ENCODE measurements at places on chromosomes 7 and 10.

DNA sequence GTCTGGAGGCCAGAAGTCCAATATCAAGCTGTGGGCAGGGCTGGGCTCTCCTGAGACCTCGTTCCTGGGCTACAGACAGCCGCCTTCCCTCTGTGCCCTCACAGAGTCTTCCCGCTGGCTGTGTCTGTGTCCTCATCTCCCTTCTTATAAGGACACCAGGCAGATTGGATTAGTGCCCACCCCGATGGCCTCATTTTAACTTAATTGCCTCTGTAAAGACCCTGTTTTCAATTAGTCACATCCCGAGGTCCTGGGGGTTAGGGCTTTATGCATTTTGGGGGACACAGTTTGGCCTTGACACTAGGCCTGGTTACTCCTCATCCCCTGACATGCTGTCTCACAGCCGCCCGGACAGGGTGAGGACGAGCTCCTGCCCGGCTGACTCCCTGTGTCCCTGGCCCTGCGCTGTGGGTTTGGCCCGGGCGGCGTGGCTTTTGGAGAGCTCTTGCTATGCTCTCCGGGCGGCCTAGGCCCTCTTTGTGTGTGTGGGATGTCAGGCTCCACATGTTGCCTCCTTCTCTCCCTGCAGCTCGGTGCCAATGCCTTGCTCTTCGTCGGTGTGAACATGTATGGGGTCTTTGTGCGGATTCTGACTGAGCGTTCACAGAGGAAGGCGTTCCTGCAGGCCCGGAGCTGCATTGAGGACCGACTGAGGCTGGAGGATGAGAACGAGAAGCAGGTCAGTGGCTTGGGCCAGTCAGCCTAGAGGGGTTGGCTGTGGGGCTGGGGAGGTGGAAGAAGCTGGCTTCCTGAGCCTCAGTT lies 18.2 kb downstream of the ADCY1 start:
- DNase-seq, result no peak

GRCh38 chr7:70695795-70696083 lies 436.2 kb upstream of the GALNT17 start:
- DNase-seq, result no peak

GRCh38 chr10:20890491-20891337 lies 6.4 kb downstream of the NEBL start:
- DNase-seq, result no peak

- DNase-seq, result no peak
Observed at GRCh38 chr10:71260622-71261325, 48.4 kb downstream of the UNC5B start.

DNA sequence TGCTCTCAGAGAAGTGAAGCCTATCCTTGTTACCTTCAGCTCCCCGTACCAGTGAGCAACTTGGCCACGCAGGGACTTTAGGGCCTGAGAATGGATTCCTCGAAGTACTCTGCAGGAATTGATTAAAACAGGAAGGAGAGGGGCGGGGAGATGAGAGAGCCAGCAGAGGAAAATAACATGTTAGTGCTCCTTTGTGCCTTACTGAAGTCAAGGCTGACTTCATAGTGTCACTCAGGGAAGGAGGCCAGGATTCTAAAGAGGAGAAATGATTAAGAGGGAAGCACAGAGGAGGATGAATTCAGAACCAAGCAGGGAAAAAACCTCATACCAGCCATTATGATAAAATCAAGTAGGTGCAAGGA lies 195.6 kb upstream of the RHOBTB1 start:
- DNase-seq, result no peak

GRCh38 chr7:5693529-5693928 lies 87.9 kb downstream of the RNF216 start:
- peak; percentile 63 for DNase-seq

GRCh38 chr7:142611566-142612236 lies 137.6 kb upstream of the PRSS1 start:
- DNase-seq, result peak; percentile 21

GRCh38 chr10:129993621-129994020 lies 29.5 kb upstream of the EBF3 start:
- DNase-seq, result no peak

- DNase-seq, result no peak
Observed at GRCh38 chr7:405489-406211, 114.0 kb downstream of the PDGFA start.

GRCh38 chr7:89926701-89927100 lies 227.6 kb upstream of the STEAP1 start:
- DNase-seq, result no peak

DNA sequence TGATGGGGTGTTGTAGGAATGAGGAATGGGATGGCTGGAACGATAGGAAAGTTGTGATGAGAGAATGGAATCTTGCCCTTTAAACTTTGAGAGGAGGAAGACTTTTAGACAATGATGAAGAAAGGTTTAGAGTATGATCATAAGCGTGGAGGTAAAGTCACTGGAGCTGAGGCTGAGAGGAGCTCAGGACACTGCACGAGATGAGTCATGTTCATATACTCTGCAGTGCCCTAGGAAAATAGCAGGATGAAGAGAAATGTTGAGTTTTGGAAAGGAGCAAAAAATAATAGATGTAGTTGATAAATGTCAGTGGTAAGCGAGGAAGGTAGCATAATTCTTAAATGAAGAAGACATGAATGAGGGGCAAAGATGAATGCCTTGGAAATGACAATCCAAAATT lies 28.3 kb upstream of the CUL1 start:
- no peak for DNase-seq

- DNase-seq, result peak; percentile 84
Observed at GRCh38 chr7:76302347-76303201, at the start of gene HSPB1. TSS of gene HSPB1 (plus strand) at chr7:76302673. CDS start at chr7:76302713, 40 bp downstream.

- no peak for DNase-seq
Observed at GRCh38 chr7:8228766-8229674, 32.9 kb downstream of the ICA1 start.

- no peak for DNase-seq
Observed at GRCh38 chr7:90424720-90425119, 21.5 kb downstream of the CLDN12 start.

- no peak for DNase-seq
Observed at GRCh38 chr7:16739863-16740622, 13.5 kb upstream of the TSPAN13 start.

DNA sequence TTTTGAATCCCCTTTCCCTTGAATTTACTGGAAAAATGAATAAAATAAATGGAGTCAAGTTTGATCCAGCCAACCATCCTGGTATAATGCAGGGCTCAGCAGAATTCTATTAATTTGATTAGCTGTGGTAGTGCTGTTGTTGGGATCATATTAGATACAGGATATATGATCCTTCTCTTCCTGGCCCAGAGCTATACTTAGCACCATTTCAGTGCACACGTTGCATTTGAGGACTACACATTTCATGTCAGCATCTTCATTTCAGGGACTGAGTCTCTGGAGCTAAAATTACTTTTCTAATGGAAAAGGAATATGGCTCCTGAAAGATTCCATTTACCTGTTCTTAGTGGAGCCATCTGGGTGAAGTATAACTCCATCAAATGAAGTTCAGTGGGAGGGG lies 240.3 kb downstream of the BMPER start:
- no peak for DNase-seq

DNA sequence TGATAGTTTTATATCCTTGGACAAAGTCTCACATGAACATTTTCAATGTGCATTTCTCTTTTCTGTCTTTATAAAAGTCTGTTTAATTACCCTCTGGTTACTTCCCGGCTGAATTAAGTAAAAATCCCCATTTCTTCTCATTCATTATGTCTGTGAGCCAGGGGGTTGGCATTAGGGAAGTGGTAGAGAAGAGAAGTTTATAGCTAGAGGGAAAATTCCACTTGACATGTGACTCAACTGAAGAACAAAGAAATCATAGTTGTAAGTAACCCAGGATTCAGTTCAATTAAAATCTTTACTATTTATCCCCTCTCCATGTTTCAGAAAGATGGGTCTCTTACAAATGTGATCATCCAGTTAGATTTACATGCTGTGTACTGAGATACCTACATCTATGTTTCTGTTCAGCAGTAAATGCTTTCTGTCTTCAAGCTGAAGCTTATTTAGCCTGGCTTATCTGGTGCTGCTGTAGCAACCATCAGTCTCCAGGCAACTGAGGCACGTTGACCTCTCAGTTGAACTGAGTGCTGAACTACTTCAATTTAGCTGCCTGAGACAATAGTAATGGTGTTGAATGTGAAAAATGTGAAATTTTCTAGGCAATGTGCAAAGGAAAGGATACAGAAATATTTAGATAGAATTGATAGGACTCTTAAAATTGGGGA lies 181.6 kb downstream of the MLLT10 start:
- DNase-seq, result no peak

GRCh38 chr10:86707505-86707904 lies 39.2 kb downstream of the LDB3 start:
- DNase-seq, result no peak

- no peak for DNase-seq
Observed at GRCh38 chr7:68770649-68771048, 827.6 kb upstream of the AUTS2 start.

DNA sequence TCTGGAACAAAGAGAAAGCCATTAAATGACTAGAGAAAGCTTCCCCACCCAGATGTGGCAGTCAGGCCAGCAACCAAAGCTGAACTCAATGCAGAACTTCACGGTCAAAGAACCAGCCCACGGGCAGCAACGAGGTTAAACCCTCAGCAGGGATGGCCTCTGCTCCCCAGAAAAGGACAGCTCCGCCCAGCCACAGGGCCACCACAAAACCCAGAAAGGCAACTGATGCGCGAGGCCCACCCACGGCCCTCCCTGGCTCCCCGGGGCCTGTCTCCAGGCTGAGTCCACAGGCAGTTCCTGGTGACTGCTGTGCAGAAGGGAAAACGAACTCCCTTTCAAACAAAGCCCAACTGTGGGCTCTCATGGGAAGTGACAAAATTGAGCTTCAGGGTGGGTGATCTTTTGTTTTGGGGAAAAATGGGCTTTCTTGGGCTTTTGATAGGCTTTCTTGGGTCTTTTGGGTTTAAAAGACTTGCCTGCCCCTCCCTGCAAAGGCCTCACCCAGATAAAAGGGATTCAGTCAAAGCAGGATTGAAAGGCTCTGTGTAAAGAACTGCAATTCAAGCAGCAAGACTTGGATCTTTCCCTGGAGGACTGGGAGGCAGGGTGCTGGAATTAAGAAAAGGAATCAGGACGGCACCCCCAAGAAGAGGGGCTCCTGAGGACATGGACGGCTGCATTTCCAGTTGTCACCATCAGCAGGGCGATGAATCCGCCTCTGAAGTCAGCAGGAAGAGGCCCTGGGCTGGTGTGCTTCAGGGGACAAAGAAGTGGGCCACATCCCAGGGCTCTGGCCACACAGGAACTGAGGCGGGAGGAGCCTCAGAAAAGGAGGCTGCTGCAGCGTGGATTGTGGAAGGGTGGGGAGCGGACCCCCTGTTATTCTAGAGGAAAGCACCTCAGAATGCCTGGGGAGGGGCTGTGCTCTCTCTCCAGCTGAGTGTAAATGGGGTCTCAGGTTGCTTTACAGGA lies 209.9 kb downstream of the USP6NL start:
- peak; percentile 25 for DNase-seq

DNA sequence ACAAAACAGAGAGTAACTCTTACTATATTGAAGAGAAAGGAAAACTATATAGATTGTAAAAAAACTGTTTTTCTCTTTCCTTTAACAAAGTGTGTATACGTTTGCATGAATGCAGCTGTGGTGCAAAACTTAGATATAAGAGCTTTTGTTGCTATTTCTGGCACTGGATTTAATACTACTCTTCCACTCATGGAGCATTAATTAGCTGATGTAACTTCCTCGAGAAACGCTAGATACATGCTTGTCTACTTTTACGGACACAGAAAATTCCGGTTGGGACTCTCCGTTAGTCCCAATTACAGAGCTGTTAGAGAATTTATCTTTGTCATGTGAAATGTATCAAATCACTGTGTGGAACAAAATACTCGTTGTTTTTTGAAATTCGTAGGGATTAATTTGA lies 135.5 kb downstream of the ZNF22 start:
- DNase-seq, result no peak

DNA sequence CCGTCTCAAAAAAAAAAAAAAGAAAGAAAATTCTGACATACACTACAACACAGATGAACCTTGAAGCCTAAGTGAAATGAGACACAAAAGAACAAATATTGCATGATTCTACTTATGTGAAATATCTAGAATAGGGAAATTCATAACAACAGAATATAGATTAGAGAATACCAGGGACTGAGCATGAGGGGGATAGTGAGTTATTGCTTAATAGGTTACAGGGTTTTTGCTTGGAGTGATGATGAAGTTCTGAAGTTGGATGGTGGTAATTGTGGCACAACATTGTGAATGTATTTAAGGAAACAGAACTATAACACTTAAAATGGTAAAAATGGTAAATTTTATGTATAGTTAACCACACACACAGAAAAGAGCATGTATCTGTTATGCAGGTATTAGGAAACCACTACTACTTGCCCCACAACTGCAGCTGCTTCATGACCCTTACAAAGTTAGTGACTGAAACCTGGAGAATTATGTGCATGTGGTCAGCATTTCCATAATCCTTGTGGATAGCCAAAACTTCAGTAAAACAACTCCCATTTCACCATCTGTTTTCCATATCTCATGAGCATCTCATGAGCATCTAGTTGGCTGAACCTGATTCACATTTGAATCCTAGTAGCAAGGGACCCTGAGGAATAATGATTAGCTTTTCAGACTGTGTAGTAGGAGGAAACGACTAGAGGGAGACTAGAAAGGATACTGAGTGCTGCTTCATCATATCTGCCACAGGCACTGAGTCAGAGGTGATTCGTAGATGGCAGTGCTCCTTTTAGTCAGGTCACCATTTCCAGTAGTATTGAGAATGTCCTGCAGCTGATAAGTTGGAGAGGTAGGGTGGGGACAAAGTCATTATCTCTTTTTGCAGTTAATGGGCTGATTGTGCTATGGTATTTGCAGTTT lies 26.3 kb downstream of the SAMD8 start:
- no peak for DNase-seq

GRCh38 chr7:179209-179681 lies 13.1 kb upstream of the FAM20C start:
- no peak for DNase-seq

DNA sequence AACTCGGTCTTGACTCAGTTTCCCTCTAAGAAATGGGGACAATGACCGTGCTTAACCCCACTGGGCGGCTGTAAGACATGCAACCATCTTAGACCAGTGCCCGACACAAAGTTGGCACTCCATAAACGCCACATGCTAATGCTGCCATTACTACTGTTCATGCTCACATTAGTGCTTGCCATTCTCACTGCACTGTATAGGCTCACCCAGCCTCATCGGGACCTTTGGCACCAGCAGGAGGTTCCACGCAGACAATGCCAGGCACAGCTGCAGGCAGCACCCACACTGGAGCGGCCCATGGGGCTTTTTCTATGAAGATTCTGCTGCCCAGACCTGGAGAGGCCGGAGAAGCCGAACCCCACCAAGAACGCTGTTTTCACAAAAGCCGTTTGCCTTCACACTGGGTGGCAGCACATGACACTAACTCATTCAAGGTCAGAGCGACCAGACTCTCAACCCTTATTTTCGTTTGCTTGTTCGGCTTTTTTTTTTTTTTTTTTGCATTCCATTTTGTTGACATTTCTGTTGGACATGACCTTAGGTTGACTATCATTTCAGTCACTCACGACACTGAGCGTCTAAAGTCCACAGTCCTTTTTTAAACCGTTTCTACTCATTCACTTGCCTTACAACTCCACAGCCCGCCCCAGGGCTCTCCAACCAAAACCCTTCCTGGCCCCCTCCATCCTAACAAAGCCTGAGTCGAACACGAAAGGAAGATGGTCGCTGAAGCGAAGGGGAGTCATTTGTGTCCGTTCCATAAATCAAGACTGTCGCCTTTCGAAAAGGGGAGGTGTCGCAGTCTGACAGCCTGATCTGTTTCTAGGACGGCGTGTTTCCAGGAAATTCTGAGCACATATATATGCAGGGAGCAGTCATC lies 124.4 kb upstream of the RNF32 start:
- DNase-seq, result no peak

- DNase-seq, result no peak
Observed at GRCh38 chr7:108598914-108599580, 29.4 kb downstream of the DNAJB9 start.

- DNase-seq, result no peak
Observed at GRCh38 chr7:135744938-135745702, 3.5 kb downstream of the FAM180A start.

All from CD4-positive, alpha-beta T cell treated with Interleukin-17A for 1 hour (primary cell).